ENCODE measurements at places on chromosomes 3 and 15.

DNA sequence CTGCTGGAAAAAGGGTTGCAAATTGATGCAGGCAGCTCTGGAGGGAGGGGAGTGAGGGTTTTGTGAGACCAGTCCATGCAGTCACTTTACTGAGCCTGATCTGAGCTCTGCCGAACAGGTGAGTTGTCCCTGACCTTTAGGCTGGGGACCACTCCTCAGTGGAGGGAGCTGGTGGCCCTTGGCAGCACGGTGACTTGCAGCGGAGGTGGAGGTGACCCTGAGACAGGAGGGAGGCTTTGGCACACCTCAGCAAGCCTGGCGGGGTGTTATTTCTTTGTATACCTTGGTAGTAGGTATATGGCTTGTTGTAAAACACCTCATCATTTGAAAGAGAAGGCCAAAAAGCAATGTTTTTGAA lies 43.5 kb downstream of the FGD5 start:
- DNase-seq: no peak

DNA sequence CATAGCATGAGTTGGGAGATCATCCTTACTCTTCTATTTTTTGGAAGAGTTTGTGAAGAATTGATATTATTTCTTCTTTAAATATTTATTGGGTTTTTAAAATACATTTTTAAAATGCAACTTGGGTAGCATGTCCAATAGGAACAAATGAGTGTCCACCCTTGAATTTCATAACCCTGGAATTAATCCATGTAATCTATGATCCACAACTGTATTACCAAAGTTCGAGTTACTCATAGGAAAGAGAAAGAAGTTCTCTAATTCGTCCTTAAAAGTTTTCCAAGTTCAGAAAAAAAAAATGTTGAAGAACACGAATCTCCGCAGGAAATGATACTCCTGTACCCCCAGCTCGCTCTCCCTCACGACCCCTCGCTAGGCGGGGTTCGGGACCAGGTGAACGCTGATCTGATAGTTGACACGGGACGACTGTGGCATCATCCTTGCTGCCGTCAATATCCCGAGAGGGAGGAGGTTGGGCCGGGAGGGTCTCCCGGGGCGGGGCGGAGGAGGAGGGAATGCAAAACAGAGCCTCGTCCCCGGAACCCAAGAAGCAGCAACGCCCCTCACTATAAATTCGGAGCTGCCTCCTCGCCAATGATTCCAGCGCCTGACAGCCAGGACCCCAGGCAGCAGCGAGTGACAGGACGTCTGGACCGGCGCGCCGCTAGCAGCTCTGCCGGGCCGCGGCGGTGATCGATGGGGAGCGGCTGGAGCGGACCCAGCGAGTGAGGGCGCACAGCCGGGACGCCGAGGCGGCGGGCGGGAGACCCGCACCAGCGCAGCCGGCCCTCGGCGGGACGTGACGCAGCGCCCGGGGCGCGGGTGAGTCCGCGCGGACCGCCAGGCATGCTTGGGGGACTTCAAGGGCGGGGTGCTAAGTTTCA lies at the start of gene AGTR1:
Gene AGTR1, plus strand, starts transcription at position 598 of the 884 bp plus-strand sequence. CDS start 43,133 bp downstream, outside the sequence.
- DNase-seq: no peak

- DNase-seq: no peak
Observed at GRCh38 chr15:51864408-51865056, 35.1 kb downstream of the TMOD3 start.

GRCh38 chr3:4196506-4197147 lies 106.5 kb upstream of the SETMAR start:
- DNase-seq: no peak

DNA sequence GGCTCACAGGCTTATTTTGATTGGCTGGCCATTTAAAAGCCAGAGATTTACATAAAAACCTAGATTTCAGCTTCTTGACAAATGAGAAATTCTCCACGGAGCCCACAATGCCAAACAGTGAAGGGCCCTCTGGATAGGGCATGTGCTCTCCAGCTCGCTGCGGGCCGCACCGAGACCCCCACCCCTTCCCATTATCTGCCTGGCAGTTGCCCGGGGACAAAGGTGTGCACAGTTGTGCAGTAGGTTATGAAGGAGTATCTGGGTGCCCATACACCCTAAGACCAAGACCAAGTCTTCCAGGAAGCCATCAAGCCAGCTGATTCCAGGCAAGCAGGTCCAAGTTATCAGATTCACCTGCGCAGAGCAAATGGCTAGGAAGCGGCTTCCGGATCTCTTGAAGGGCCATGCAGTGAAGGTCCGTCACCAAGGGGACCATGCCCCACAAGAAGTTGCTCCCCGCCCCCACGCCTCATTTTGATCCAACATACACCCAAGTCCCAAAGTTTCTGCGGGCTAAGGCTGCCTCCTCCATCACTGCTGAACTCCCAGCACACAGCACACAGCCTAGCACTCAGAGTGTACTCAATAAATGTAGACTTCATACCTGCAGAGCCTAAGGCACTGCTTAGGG lies 1.3 kb downstream of the MRPS25 start:
- DNase-seq: no peak

DNA sequence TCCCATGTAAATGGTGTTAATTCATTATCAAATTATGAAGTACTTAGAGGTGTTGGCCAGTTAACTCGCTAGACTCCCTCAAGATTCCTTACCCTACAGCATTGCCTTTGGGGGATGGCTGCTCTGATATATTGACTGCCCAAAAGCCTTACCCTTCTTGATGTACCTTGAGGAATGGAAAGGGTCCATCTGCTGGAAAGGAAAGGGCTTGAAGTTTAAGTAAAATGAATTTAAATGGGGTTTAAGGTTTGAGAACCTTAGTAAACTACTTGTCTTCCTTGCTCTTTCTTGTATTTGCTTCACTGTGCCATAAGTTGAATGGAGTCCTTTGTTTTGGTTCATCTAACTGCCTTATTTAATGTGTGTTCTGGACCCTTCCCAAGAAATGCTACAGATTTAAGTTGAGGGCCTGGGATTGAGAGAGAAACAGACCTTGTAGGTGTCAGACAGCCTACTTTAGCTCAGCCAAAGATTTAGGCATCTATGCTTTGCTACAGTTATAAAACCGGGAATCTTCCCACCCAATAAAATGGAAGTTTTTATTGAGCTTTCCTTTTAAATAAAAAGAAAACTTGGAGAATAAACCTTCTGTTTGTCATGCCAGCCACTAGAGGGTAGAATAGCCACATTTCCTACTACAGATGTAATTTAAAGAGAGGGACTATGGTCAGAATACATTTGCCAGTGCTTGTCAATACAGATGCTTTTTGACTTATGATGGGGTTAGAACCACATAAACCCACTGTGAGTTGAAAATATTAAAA lies 25.3 kb downstream of the CMSS1 start:
- DNase-seq: peak; percentile 44

GRCh38 chr3:129553719-129554118 lies 10.7 kb downstream of the H1-8 start:
- DNase-seq: no peak

DNA sequence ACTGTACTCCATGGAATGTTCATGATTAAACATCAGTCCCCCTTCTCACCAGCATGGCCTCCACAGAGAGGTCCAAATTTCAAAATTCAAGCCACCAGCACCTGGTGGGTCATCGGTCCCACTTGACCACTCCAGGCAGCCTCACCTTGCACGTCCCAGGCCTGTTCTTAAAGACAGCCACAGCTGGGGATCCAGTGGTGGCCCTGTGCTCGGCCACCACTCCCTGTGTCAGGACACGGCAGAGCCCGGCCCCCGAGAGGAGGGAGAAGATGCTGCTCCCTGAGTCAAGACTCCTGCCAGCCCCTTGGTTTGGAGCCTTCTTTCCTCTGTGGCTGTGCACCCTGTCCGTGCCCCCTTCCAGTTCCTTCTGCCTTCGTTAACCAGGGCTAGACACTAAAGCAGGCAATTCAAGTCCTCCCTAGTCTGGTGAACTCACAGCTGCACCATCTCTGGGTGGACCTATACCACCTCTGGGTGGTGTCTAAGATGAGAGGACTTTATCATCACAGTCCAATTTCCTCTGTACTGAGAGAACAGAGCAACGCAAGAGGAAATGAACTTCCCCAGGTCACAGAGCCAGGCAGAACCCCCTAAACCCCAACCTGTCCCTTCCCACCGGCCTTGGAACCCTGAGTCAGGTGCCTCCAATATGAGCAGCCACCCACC lies 97.1 kb downstream of the MEGF11 start:
- DNase-seq: no peak

DNA sequence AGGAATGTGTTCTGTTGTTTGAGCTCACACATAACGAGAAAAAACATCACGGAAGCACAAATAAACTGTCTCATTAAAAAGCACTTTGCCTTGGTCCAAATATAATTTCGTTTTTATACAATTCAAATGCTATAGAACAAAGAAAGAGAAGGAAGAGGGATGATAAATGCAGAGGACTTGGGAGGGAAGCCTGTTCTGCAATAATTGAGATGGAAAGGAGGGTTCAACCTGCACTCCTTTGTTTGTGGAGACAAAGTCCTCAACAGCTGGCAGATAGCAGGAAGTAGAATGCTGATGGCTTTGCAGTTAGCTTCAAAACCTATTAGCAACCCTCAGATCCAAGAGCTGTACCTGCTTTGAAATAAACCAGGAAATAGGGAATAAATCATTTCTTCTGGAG lies 1010.8 kb downstream of the FHIT start:
- no peak for DNase-seq

DNA sequence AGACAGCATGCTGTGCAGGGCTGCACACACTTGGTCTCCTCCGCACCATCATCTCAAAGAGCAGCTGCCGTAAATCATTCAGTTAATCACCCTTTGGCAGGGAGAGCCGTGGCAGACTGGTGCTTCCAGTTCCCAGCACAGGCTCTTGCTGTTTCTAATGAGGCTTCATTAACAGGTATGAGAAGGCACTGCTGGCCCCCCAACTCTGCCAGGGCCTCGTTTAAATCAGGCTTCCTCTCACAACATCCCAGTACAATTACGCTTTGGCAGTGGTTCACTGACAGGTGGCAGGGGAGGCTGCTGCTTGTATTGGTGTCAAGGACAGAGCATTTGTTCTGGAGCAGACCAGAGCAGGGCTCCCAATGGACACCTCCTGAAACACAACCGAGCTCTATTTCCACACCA lies 77.1 kb downstream of the BFSP2 start:
- no peak for DNase-seq

GRCh38 chr3:190385731-190386688 lies 2.0 kb upstream of the CLDN16 start:
- no peak for DNase-seq

GRCh38 chr3:15286022-15286421 lies 46.4 kb downstream of the SH3BP5 start:
- no peak for DNase-seq

DNA sequence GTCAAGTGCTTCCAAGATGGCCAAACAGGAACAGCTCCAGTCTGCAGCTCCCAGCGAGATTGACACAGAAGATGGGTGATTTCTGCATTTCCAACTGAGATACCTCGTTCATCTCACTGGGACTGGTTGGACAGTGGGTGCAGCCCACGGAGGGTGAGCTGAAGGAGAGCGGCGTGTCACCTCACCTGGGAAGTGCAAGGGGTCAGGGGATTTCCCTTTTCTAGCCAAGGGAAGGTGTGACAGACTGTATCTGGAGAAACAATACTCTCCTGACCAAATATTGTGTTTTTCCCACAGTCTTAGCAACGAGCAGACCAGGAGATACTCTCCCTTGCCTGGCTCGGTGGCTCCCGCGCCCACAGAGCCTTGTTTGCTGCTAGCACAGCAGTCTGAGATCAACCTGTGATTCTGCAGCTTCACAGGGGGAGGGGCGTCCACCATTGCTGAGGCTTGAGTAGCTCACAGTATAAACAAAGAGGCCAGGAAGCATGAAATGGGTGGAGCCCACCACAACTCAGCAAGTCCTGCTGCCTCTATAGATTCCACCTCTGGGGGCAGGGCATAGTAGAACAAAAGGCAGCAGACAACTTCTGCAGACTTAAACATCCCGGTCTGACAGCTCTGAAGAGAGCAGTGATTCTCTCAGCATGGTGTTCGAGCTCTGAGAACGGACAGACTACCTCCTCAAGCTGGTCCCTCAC lies 293.5 kb upstream of the SUCLG2 start:
- no peak for DNase-seq

GRCh38 chr15:38069511-38070011 lies 135.1 kb downstream of the TMCO5A start:
- no peak for DNase-seq

DNA sequence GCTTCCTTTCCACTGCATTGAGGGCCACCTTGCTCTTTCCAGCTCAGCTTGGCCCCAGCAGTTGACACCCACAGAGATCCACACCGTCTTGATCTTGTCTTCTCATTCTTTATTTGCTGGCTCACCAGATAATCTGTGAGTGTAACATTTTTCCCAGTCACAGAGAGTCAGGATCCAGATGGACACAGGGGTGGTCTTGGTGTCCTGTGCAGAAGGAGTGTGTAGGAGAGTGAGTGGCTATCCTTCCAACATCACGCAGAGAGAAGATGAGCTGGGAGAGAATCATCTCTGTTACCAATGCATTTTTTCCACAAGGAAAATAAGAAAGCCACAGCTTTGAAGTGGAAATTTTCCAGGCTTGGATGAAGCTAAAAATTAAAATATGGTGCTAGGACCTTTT lies 100.1 kb downstream of the EPHB1 start:
- DNase-seq: no peak

DNA sequence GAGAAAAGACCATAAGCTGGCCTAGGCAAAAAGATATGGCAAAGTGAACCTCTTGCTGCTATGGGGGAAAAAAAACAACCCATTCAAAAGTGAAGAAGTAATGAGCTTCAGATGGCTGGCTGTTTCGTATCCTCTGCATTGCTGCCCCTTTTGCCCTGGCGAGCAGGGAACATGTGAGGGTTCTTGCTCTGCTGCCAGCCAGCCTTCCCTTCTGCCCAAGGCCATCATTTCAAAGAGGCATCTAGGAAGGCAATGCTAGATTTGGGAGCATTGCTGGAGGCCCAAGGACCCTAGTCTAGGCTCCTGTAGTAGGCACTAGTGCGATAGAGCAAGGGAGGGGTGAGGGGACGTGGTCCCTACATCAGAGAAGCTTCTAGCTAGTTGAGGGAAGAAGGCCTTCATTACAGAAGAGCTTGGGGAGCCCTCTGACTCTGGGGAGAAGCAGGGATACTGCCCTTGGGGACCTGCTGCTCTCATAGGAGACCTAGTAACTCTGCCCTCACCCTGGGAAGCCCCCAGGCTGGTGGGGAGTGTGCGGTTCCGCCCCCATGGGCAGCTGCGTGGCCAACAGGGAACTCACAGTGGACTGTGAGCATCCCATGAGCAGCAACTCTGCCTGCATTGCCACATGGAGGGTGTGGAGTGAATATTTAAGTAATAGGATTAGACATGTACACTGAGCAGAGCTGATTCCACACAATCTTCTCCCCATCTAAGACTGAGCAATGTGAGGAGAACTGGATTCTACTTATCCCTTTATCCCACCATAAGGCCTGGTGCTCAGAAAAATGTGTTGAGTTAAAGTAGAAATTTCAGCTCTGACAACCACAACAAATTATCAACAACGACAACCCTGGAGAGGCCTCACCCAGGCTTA lies 21.3 kb downstream of the ITGA11 start:
- no peak for DNase-seq

DNA sequence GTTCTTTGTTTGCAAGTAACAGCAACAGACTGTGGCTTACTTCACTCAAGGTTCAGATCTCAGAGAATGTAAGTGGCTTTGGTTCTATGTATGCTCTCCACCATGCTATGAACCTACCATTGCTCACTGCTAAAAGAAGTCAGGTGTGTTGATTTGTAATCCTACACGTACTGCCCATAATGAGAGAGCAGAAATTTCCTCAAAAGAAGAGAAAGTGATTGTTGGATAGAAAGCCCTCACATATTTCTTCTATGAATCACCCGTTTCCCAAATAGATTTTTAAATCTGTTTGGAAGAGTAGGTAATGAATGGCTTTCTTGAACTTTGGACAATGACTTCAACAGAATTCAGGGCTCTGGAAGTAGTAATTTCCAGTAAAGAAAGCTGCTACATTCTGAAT lies 565.4 kb downstream of the ROBO2 start:
- no peak for DNase-seq

- no peak for DNase-seq
Observed at GRCh38 chr15:99721104-99721778, 12.0 kb downstream of the LYSMD4 start.
